Omental fat pad (tissue), 4 donors: ENCODE measurements at places on chromosomes 16 and 17.

- no peak for DNase-seq
Measured at GRCh38 chr17:10612957-10613744, 44.0 kb downstream of the MYH3 start.

DNA sequence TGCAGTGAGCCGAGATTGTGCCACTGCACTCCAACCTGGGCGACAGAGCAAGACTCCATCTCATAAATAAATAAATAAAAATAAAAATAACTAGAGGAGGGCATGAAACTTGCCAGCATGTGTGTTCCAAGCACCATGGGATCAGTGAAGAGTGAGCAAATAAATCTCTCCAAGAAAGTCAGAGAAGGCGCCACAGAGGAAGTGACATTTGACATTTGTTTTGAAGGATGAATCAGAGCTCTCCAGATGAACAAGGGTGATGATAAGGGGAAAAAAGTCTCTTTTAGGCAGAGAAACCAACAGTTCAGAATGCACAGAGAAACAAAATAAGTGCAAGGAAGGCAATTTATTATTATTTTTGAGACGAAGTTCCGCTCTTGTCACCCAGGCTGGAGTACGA, 50.3 kb downstream of the IST1 start:
- DNase-seq: no peak

DNA sequence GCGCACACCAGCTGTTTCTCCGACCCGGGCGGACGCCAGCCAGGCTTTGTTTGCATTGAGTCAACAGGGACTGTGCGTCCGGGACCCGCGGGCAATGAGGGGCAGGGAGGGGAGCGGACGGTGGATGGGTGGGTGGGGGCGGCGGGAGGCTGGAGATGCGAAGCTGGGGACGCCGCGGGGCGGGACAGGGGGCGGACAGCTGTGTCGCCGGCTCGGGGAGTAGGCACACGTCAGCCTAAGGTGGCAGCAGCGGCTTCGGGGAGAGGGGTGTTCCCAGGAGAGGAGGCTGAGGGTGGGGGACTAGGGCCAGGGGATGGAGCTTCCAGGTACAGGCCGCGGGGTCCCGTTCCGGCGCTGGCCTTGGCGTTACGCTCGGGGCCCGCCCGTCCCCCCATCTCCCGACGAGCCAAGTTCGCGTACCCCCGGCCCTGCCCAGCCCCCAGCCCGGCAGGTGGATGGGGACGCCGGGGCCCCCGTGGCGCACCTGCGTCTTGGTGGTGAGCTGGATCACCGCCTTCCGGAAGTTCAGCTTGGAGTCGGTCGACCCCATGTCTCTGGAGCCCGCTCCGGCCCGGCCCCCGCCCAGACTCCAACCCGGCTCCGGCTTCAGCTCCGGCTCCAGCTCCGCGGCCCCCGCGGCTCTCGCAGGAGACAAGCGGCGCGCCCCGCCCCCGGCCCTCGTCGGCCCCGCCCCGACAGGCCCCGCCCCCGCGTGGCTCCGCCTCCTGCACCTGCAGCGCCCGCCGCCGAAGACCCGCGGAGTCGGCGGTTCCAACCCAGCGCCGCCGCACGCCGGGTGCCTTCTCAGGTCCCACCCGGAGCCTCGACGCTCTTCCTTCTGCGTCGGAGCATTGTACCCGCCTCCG, at the start of gene HID1:
HID1 (minus strand) TSS at position 653 of the 866 bp plus-strand sequence; CDS start at position 550, 103 bp downstream.
- no peak for DNase-seq

DNA sequence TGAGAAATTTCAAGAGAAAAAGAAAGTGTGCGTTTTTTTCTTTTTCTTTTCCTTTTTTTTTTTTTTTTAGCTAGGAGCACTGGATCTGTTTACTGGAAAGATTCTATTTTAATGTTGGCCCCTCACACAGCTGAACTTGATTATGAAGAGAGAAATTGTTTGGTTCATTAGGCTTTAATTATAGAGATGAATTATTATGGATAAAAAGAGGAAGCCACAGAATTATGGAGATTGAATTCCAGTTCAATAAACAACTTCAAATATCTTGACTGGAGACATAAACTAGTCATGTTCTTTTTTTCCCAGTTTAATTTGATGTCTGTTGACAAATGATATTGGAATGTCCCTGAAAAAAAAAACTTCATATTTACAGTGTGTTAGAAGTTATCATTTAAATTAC, 152.0 kb upstream of the HS3ST3A1 start:
- DNase-seq: no peak

GRCh38 chr17:75454193-75454592, 2.2 kb upstream of the TMEM94 start:
- no peak for DNase-seq

DNA sequence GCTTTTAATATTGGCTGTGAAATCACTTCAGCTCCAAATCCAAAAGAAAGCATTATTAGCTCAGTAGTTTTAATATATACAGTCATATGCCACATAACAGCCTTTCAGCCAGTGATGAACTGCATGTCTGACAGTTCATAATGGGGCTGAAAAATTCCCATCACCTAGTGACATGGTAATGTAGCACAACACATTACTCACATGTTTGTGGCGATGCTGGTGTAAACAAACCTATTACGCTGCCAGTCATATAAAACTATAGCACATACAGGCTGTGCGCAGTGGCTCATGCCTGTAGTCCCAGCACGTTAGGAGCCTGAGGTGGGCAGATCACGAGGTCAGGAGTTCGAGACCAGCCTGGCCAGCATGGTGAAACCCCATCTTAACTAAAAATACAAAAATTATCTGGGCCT, 92.2 kb downstream of the TUBD1 start:
- no peak for DNase-seq

DNA sequence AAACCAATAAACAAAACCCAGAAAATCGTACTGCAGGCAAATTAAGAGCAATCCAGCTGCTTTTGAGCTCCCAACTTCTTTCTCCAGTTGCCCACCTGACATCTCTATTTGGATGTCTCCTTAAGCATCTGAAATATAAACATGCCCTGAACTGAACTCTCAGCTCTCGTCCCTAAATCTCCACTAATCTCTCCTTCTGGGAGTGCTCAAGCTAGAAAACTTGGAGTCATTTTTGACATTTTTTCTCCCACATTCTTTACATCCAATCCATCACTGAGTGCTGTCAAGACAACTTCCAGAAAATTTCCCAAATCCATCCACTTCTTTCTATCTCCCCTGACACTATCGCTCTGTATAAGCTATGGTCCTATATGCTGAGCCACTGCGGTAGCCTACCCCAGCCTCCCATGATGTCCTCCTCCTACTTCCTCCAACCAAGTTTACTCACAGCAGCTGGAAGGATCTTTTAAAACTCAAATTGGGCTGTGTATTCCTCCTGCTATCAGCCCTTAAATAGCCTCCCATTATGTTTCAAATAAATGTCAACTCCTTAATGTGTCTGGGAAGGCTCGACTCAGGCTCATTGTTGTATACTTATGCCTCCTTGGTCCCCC, 53.1 kb downstream of the HS3ST3B1 start:
- no peak for DNase-seq

- no peak for DNase-seq
Measured at GRCh38 chr17:34437188-34437587, 74.2 kb upstream of the CCL1 start.

DNA sequence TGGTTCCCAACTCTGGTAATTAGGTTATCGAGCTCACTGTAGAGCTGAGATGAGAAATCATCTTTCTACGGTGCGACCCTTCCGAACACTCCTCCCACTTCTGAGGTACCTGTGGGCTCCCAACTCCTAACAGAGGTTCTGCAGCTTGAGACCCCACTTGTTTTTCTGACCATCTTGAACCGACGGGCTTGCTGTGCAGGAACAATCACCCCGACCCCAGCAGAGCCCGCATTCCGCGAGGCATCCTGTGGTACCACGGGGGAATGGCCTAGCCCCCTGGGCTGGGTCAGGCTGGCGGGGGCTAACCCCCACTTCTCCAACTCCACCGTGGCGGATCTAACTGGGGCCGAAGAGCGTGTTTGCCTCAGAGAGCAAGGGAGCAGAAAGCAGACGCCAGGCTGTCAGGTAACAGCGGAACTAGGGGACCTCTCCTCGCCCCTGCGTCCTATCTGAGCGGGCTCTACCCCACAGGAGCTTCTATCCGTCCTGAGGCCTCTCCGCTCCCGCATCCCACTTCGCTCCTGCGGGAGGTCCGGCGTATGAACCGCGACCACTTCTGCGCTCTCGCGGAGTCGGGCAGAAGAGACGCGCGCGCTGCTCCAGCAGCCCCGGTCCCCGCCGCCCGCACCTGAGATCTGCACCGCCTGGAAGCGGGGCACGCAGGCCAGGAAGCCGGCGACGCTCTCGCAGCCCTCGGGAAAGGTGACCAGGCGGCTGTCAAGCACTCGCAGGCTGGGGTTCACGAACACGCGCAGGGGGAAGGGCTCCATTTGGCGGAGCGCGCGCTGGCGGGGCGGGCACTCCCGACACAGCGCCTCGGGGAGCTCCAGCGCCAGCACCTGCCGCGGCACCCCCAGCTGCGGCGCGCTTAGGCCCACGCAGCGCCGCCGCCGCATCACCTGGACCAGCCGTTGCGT, 761 bp downstream of the PDF start:
- no peak for DNase-seq

GRCh38 chr16:59205403-59205802, 471.3 kb upstream of the GOT2 start:
- no peak for DNase-seq

DNA sequence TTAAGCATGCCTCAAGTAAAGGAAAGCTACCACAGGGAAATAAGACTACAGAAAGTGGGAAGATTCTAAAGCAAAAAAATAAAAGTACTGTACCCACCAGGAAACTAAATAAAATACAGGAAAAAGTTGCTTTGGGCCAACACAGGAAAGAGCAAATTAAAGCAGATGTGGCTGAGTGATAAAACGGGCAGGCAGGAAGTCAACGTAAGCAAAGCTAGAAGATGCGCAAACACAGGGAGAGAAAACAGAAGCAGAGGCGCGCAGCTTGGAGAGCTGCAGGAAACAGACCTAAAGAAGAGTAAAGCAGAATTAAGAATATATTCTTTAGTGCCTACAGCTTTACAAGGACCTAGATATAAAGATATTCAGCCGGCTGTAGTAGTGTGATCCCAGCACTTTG, 21.7 kb downstream of the USP36 start:
- no peak for DNase-seq

DNA sequence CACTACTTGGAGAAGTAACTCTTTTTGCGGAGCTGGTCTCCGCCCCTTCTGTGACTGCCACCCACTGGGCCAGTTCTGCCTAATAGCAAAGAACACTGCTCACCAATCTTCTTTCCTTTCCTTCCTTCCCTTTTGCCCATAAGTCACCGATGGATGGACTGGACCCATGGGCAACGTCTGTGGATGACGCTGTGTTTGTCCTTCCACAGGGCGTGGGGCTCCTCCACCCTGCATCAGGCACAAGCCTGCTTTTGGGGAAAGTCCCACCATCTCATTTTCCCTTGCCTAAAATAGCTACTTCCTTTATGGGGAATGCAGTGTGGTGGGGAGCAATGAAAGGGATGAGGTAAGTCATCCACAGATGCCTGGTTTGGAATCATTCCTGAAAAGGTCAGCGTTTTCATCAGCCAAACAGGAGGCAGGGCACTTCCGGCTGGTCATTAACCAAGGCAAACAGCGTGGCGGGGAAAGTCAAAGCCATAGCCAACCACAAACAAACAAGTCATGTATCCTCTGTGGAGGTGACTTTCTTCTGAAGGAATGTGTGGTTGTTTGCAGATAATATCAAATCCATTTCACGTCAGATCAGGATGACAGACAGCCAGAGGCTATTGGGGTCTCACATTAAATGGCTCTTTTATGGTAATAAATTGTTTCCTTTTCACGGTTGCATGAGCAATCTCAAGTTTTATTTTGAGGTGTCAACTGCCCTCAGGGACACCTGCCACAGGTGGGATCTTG, 30.7 kb upstream of the MED9 start:
- DNase-seq: no peak

- DNase-seq: no peak
Measured at GRCh38 chr16:86296256-86296655, 214.1 kb upstream of the FOXF1 start.

DNA sequence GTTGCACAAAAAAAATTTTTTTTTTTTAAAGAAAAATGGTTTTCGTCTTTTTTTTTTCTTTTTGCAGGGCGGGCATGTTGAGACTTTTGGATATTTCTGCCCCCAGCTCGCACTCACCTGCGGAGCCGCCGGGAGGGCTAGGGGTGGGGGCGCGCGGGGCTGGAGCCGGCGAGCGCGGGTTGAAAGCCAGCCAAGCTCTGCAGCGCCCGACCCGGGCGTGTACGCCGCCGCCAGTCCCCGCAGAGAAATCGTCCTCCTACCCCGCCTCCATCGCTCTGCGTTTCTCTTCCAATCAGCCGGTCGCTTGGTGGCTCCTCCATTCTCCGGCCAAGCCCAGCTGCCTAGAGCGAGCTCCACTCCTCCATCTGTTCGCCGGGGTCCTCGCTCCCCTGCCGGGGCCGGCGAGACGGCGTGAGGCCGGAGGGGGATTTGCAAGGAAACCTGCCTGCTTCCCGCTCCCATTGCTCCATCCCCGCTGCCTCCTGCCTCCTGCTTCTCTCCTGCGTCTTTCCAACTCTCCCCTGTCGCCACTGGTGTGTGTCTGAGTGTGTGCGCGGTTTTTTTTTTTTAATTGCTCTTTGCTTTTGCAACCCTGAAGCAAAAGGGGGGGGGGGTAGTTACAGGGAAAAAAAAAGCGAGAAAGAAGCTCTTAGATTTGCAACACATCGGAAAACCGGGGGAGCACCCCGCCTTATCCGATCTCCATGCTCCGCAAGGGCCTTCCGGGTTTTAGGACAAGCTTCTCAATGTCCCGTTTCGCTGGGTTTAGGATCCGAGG, 1.8 kb upstream of the UBTF start:
- DNase-seq: no peak

- DNase-seq: no peak
Measured at GRCh38 chr16:87206646-87207451, 110.3 kb downstream of the C16orf95 start.
